ENCODE measurements at places on chromosomes 5 and 9.

GRCh38 chr5:14510156-14510734, 71.3 kb upstream of the OTULINL start:
- DNase-seq: no peak

- no peak for DNase-seq
Measured at GRCh38 chr5:135743705-135744411, 90.6 kb upstream of the SLC25A48 start.

DNA sequence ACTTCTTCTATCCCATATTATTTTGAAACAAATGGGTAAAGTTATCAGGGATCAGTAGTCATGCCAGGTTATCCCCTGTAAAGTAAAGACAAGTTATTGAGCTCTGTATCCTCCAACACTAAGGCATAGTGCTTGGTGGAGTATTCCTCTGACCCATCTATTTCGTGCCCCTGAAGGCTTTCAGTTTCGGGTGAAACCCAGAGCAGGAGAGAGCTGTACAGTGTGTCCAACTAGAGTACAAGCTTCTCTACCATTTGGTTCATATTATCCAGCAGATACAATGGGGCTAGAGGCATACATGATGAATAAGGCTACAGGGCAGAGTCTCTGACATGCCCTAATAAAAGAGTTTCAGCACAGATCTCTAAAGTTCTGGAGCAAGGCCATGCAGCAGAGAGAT, 3.2 kb upstream of the SLC22A4 start:
- DNase-seq: no peak

DNA sequence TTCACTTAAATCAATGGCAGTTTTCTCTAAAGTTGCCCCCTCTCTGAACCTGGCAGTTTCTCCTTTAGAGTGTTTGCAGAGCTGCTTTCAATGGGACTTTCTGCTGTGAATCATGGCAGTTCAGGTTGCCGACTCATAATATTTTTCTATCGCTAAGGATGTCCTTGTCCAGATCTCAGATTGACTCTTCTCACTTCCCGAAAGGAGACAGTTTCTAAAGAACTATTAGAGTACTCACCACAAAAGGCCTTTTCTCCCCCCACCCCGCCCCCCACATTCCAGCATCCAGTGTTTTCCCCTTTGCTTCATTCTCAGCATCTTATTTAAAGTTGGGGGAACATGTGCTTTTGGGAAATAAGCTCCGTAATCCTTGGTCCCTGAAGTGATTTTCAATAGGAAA, 443.5 kb upstream of the KLF4 start:
- peak; percentile 44 for DNase-seq

- DNase-seq: no peak
Measured at GRCh38 chr5:143511736-143512135, 108.2 kb upstream of the NR3C1 start.

DNA sequence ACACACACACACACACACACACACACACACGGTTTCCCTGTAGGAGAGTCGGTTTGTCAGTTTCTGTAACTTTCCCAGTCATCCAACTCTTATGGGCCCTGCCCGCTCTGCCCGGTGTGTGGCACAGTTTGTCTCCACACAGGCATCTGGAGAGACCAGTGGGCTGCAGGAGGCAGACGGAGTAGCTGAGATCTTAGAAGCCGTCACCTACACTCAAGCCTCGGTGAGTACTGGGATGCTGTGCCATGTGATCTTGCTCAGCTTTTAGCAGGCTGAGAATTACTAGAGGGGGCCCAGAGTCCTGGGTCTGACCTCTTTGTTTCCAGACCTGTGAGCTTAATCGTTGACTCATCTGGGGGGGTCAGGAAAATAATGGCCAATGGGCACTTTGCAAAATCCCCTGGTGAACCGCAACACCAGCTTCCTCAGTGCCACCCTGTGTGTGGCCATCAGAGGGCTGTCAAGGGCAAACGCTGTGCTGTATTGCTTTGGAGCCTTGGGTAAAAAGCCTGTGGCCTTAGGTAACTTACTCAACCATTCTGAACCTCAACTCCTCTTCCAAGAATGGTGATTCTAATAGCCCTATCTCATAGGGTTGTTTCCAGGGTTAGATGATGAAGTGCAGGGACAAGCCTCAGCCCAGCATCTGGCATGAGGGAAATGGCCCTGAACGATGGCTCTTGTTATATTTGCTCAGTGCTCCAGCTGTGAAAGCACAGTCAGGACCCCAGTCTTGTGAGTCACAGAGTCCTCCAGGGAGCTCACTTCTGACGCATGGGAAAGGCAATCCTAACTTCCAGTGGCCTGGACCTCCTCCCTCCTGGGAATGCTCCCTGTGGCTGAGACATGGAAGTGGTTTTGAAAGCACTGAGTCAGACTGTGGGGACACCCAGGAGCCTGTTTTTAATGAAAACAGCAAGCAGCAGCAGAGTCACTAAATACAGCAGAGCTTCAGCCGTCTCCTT, 45.6 kb downstream of the COL15A1 start:
- peak; percentile 95 for DNase-seq

DNA sequence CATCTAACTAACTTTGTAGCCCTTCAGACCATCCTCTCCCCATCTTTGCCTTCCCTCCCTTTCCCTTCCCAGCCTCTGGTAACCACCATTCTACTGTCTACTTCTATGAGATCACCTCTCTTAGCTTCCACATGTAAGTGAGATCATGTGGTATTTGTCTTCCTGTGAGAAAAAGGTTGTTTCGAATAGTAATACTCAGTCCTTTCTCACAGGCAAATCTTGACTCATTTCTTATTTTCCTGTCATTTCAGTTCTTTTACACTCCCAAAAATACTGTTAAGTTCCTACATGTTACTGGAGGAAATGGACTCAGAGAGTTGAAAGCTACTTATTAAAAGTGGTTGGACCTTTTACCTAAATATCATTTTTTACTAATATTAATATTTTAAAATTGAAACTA, 82.1 kb downstream of the SLF1 start:
- no peak for DNase-seq

DNA sequence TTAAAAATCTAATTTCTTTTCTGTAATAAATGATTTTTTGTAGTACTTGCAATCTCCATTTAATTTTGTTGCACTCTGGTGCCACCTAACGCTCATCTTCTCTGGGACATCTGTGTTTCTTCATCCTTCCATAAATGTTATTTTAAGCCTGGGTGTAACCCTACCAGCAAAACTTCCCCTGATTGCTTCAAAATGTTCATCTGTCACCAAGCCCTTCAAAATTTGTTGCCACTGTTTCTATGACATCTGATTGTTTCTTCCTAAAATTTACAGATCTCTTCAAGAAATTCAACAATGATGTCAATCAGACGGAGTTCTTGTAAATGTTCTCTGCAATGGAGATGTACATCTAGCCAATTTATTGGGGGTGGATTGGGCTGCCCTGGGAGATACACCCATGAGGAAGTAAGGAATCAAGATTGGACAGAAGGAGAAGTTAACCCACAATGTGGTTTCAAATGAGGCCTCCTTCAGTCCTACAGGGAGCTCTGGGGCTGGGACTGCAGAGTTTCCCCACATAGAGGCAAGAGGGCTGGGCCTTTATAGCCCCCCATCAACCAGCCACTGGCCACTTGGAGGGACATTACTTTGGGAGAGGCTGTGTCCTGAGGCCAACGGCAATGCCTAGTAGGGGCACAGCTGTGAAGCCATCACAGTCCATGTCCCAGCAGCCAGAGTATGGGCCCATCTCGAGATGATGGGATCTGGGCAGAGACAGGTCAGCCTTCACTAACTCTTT, 23.3 kb downstream of the MCTP1 start:
- peak; percentile 47 for DNase-seq

- DNase-seq: peak; percentile 45
Measured at GRCh38 chr9:128607642-128608350, 48.9 kb downstream of the DYNC2I2 start.

GRCh38 chr9:107410420-107410819, 79.1 kb downstream of the KLF4 start:
- DNase-seq: no peak

- no peak for DNase-seq
Measured at GRCh38 chr5:45862763-45863162, 166.6 kb upstream of the HCN1 start.

DNA sequence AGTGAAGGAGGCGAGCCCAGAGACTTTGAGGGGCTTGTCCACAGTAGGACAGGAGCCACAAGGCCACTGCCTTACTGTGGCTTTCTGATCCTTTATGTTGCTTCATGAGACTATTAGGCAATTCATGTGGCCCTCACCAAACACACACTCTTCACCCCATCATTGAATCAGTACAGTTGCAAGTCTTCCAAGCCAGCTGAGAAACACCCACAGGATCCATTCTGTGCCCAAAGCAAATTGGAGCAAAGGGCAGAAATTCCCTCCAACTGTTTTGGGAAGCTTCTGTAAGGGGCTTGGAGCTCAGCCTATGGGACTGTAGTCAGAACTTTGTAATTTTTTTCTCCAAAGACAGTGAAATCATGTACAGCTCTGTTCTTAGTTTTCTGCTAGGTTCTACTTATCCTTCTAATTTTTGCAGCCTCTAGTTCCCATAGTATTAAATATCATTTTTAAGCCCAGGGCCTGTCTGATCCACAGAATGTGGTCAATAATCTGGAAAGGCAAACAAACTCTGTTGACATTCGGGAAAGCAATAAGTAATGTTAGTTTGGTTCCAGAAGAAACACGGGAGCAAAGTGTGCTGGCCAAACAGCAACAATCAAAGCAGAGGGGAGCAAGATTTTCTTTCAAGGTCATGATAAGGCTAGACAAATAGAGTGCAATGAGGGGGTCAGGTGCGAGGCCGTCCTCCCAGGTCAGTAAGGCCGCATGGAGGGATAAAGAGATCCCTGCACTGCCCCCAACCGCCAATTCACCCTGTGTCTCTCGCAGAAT, 47.0 kb downstream of the UBE2QL1 start:
- no peak for DNase-seq
